HCEC 1CT (cell line): ENCODE measurements at places on chromosomes 5 and 9.
A peak's percentile ranks its signal among the peaks of the same experiment; 100 is the strongest.

DNA sequence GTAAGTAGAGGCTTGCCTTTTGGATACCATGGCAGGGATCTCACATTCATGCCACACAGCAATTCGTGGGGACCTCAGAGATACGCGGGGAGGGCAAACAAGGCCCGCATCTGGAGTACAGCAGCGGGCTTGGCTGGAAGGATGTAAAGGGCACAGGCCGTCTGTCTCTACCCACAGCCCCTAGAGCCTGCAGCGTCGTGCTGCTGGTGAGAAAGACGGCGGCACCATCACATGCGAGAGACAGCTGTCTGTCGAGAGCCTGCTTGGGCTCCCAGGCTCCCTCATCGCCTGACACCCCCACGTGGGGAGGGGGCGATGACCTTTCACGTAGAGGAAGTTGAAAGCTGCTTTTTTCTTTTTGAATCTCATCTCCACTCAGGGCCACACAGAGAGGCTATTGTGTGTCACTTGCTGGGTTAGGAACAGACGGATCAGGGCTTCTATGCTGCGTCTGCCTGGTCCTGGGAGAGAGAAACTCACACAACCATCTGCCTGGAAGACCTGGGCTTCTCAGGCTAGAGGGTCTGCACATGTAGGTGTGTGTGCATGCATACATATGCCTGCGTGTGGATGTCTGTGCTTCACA, 134.6 kb upstream of the PPP1R26 start:
- no peak for DNase-seq

- no peak for DNase-seq
Measured at GRCh38 chr5:3382151-3382550, 213.5 kb upstream of the IRX1 start.

- peak; percentile 73 for DNase-seq
Measured at GRCh38 chr5:145681686-145682085, 153.5 kb downstream of the PRELID2 start.

- peak; percentile 74 for DNase-seq
Measured at GRCh38 chr5:139648205-139649081, at the start of gene CXXC5. Gene CXXC5, plus strand, starts transcription at chr5:139648349. Its CDS starts 32,175 bp downstream, at chr5:139680524.

GRCh38 chr9:105500108-105500766, 52.4 kb downstream of the FSD1L start:
- no peak for DNase-seq

- DNase-seq, result peak; percentile 43
Measured at GRCh38 chr5:135355169-135355568, 43.9 kb downstream of the MACROH2A1 start.

DNA sequence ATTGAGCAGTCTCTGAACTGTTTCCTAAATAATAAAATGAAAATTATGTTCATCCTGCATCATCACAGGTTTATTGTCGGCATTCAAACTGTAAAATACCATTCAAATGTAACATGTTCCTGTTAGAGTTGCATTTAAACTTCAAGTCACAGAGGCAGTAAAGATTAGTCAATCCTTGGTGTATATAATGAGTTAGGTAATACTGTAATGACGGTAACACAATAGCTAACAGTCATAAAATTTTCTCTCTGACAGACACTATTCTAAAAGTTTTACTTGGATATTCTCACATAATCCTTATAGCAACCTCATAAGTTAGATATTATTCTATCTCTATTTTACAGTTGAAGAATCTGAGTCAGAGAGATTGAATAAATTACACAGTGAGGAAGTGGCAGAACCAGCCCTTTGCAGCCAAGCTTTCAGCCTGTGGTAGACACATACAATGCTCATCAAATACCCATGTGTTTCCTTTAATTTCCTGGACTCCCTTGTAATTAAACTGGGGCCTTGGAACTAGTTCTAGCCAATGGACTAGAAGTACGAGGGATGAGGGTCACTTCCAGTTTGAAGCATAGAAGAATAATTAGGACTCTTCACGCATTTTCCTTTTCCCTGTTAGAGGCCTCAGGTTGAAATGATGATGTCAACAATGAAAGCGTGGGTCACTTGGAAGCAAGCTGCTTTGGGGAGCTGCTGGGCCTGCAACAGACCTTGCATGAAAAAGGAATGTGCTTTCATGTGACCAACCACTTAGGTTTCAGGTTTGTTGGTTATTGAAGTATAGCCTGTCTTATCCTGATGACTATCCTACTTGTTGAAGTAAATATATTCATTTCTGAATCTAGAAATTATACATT, 12.3 kb upstream of the CAST start:
- no peak for DNase-seq
